ENCODE measurements at places on chromosomes 1 and 21.

- DNase-seq = peak; percentile 32
These were observed 17.7 kb downstream of the CNTN2 start for GRCh38 chr1:205060746-205061145.

- DNase-seq = no peak
These were observed 738.4 kb downstream of the MATN1 start for GRCh38 chr1:29984862-29985605.

DNA sequence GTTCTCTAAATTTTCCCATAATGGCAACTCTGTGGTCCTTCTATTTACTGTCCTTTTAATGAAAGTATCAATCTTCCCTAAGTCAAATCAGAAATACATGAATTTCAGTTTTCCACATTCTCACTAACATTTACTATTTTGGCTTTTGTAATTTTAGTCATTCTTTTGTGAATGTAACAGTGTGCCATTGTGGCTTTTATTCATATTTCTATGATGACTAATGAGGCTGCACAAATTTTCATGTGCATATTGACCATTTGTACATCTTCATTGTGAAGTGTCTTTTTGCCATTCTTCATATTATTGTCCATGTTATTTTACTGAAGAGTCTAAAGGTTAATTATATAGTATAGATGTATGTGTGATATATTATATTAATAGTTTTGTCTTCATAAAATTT lies 431.0 kb upstream of the BRINP3 start:
- no peak for DNase-seq

DNA sequence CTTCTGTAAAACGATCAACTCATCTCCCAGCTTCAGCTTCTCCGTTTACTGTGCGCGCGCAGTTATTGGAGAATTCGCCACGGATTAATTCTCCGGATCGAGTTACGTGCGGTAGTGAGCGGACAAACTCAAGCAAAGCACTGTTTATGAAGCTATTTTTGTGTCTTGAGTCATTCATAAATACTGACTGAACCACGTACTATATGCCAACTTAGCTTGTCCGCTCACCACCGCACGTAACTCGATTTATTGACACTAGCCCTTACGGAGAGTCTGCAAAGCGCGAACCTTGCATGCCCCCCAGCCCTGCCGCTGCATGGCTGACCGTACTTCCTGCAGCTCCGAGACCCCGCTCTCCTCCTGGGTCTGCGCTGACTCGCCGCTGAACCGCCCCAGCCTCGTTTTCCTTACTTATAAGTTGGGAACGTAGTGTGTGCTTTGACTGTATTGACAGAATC lies 773 bp downstream of the CHD1L start:
- peak; percentile 35 for DNase-seq

GRCh38 chr21:35153671-35154070 lies 104.6 kb upstream of the RUNX1 start:
- DNase-seq = no peak

- no peak for DNase-seq
These were observed 8.0 kb downstream of the C1orf35 start for GRCh38 chr1:228095161-228095560.

DNA sequence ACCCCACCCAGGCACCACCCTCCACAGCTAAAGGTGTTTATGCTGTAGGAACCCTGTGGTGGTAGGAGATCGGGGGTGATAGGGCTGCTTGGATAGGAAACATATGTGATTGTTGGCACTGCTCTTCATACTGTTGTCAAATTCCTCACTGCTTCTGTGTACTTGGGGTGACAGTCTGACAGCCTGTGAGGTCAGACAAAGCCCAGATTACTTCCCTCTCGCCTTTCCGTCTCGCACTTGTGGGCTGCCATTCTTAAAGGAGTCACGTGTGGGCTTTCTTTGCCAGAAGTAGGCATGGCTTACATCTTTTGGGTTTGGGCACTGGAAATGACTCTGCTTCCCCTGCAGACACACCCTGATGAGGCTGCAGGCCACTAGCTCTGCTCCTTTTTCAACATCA lies 363.8 kb downstream of the DISC1 start:
- DNase-seq = no peak

GRCh38 chr1:37498872-37499617 lies 15.5 kb downstream of the MEAF6 start:
- no peak for DNase-seq

DNA sequence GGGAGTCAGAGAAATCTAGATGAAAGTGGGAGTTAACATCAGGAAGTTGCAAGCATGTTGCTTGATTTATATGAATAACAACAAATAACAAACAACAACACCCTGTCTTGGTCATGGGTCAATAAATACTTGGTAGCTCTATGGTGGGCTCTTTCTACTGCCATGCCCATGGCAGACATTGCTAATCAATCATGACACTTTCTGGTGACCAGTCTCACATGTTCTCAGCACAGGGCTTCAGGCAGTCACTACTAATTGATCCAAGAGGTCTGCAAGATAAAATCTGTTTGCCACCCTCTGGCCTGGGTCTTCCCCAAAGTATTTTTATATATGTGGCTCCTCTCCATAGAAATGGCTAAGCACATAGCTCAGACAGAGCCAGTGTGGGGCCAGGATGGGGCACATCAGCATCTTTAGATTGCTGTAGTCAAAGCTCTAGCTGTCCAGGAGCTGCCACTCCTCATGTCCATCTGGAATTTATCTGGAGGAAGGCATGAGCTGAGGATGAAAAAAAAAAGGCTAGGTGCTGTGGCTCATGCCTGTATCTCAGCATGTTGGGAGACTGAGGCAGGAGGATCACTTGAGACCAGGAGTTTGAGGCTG lies 51.2 kb downstream of the STUM start:
- no peak for DNase-seq

DNA sequence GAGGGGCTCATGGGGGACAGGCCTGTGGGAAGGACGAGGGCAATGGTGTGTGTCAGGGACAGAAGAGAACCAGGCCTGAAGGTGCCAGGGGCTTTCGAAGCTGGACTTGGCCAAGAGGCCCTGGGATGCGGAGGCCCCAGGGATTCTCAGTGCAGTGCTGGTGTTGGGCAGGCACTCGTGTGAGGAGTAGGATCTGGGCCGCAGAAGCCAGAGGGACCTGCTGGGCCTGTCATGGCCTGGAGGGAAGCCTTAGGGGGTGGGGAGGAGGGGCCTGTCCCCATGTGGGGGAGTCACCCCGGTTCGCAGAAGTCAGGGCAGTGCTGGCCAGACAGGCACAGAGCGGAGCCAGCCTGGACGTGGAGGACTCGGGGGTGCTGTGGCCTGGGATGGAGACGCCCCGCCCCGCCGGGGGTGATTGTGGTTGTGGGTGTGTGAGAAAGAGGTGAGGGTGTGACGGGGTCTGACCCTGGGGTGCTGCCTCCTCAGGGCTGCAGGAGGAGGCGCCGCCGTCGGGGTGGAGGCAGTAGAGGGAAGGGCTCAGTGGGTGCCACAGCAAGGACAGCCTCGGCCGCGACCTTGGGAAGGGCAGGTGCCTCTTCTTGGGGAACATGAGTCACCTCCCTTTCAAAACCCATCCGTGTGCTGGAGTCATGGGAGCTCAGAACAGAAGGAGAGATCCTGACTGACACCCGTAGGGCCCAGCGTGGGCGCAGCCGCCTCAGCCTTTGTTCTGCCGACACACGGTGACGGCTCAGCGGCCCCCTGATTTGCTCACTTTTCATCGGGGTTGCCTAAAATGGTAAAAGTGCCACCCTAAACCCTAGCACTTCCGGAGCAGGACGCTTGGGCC lies 33.9 kb downstream of the FAAP20 start:
- no peak for DNase-seq

DNA sequence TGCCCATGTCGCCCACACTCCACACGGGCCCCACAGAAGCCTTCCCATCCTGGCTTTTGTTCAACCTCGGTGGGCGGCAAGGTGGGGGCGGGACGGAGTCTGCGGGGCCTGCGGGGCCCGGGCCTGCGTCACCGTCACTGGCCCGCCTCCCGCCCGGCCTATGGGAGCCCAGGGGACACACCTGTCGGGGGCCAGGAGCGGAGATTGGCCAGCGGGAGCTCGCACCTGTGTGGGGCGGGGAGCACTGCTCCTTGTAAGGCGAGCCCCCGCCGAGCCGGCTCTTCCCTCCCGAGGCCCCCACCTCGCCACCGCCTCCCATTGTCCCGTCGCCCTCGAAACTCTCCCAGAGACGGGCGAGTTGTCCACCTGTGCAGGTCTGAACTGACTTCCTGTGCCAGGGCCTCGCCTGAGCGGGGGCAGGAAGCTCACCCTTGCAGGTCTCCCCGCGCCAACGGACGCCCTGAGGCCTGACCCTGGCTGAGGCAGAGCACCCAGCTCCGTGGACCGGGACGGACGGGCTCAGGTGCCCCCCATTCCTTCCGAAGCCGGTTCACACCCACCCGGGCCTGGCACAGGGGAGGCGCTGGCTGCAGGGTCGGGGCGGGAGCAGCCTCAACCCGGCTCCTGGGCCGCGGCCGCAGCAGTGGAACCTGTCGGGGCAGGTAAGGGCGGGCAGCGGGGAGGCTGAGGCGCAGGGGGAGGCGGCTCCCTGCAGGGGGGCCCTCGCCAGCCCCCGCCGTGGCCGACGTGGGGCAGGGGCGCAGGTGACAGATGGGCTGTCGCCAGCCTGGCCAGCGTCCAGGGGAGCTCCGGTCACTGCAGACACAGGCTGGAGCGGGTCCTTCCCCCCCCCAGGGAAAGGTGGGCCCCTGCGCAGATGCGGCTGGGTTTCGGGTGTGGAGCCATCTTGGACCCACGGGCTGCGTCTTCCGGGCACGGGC lies 10.8 kb upstream of the TTLL10 start:
- no peak for DNase-seq

DNA sequence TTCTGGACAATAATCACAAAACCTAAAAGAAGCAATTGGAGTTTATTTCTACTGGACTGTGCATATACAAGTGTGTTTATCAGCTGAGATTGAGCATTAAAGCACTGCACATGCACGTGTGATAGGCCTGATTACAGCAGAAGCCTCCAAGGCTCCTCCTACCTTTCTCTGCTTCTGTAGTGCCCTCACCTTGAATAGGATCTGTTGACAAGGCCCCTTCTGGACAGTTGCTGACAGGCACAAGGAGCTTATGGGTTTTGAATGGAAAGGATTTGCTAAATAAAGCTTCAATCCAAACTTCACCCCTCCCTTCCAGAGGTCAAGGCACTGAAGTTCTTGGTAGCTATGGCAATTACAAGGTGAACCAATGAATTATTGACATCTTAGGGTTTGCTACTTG lies 7.9 kb upstream of the SGIP1 start:
- no peak for DNase-seq

- no peak for DNase-seq
These were observed 38.6 kb upstream of the ADAMTS1 start for GRCh38 chr21:26883768-26884167.

DNA sequence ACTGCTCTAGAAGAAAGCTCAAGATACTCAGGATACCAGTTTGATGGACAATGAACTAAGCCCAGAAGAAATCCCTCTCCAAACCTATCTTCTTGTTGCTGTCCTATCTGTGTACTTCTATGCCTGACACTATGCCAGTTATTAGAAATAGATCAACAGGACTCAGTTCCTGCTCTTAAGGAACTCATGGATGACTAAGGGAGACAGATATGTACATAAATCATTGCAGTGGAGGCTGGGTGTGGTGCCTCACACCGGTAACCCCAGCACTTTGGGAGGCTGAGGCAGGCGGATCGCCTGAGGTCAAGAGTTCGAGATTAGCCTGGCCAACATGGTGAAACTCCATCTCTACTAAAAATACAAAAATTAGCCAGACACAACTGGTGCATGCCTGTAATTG lies 42.4 kb upstream of the AK4 start:
- no peak for DNase-seq

DNA sequence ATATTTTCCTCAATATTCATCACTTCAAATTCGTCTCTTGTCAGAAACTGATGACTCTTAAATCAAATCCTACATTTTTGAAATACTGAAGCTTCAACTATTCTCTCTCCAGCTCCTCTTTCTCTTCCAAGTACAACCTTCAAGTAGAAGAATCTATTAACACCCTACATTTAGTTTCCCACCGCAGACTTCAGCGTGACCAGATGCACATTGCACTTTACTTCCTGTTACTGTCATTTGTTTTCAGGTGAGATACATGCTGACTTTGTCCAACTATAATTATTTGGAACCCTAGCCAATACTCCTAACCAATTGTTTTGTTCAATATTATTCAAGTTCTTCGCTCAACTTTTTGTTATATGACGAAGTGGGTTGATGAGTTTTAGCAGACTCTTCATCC lies 116.0 kb downstream of the MRPL39 start:
- no peak for DNase-seq

DNA sequence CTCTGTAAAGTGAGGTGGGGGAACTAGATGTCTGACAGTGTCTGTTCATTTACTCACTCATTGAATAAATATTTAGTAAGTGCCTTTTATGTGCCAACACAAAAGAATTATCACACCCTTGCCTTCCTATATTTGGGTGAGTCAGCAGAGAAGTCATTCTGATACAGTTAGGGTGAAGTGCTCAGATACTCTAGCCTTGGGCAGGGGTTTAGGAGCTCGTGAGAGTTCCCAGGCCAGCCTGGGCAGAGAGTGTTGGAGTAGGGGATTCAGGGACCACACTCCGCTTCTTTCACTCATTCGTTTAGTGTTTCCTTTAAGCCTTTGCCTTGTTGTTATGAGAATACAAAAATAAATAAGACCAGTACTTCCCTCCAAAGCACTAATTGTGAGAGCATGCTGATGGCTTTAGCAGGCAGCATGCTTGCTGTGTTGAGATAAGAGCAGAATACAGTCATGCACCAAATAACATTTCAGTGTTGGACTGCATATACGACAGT lies 83.9 kb downstream of the DYRK1A start:
- DNase-seq = no peak

DNA sequence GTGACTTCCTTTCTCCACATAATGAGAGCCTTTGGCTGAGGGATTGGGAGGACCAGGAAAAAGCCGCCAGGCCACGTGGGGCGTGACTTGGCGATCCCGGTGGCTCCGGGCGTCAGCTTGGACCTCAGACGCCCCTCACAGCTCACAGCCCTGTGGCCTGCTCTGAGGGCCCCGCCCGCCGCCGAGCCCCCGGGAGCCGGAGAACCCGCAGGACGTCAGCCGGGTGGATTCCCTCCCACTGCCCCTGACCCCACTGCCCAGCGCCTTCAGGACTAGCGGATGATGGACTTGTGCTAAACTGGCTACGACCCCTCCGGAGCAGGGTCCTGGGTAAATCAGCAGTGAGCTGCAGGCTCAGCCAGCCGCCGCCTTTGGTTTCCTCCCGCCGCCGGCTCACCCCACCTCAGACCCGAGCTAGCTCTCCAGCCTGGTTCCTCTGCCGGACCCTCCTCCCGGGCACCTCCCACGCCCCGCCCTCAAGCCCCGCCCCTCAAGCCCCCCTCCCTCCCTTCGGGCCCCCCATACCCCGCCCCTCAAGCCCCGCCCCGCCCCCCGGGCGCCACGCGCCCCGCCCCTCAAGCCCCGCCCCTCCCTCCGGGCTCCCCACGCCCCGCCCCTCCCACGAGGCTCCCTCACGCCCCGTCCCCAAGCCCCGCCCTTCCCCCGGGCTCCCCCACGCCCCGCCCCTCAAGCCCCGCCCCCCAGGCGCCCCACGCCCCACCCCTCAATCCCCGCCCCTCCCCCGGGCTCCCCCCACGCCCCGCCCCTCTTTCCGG lies 10.0 kb upstream of the FAAP20 start:
- peak; percentile 97 for DNase-seq

DNA sequence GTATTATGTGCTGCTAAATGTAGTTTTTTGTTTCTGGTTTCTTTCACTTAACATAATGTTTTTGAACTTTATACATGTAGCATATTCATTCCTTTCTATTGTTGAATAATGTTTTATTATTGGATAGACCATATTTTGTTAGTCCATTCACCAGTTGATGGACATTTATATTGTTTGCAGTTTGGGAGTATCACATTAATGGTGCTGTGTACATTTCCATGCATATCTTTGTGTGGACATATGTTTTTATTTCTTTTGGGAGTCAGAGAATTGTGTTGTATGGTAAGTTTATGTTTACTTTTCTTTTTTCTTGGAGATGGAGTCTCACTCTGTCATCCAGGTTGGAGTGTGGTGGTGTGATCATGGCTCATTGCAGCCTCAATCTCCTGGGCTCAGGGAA lies 134.6 kb downstream of the MAST2 start:
- DNase-seq = no peak
